ENCODE measurements at places on chromosomes 1 and 21. TPM values are rescaled to one million over a fixed set of nuclear protein-coding genes. Genes with fewer than 3 reads are reported as not detected.

Gene RIPPLY3
- polyA plus RNA-seq: 0.24 TPM

Gene PLA2G2E
- not detected for polyA plus RNA-seq

Gene RXFP4
- not detected for polyA plus RNA-seq

Gene TNNT2
- not detected for polyA plus RNA-seq

Gene RWDD3
- 41.1 TPM for polyA plus RNA-seq

Gene PPM1J
- 1.7 TPM for polyA plus RNA-seq

Gene KIF26B
- 7.2 TPM for polyA plus RNA-seq

Gene ANGPTL7
- 0.12 TPM for polyA plus RNA-seq

Gene DNM3
- 37.1 TPM for polyA plus RNA-seq

Gene OR10Z1
- not detected for polyA plus RNA-seq

Gene ADCY10
- polyA plus RNA-seq: 0.22 TPM

Gene KRTAP7-1
- not detected for polyA plus RNA-seq

Gene MNDA
- not detected for polyA plus RNA-seq

Gene CCNL2
- polyA plus RNA-seq: 696 TPM

Gene PRDM16
- 0.16 TPM for polyA plus RNA-seq

Gene THRAP3
- 55.8 TPM for polyA plus RNA-seq

Gene LGR6
- not detected for polyA plus RNA-seq

Gene ATP1A4
- not detected for polyA plus RNA-seq

Gene PAX7
- polyA plus RNA-seq: not detected

Gene LMX1A
- 0.52 TPM for polyA plus RNA-seq

Gene CELA2B
- not detected for polyA plus RNA-seq

Gene DMRTA2
- 0.22 TPM for polyA plus RNA-seq

Gene KIF21B
- polyA plus RNA-seq: 53.7 TPM

Gene KCNJ10
- polyA plus RNA-seq: not detected

Gene NOL9
- 25.4 TPM for polyA plus RNA-seq

Gene CNR2
- not detected for polyA plus RNA-seq

Gene TTC39A
- polyA plus RNA-seq: 1.2 TPM

Gene OLFML3
- polyA plus RNA-seq: not detected

Gene C1orf116
- not detected for polyA plus RNA-seq

Gene RIIAD1
- 23.5 TPM for polyA plus RNA-seq

Gene GPR52
- polyA plus RNA-seq: not detected

Gene QSOX1
- polyA plus RNA-seq: 49.8 TPM

Gene OR2T27
- polyA plus RNA-seq: not detected

Gene TNFAIP8L2
- polyA plus RNA-seq: not detected

Gene ETNK2
- polyA plus RNA-seq: 26.3 TPM

Gene EGLN1
- 33.2 TPM for polyA plus RNA-seq

Gene PLEKHA6
- polyA plus RNA-seq: 25.5 TPM

Gene OPTC
- polyA plus RNA-seq: not detected

Gene MYOC
- polyA plus RNA-seq: not detected

Gene CD1B
- not detected for polyA plus RNA-seq

Gene NUP210L
- polyA plus RNA-seq: 0.09 TPM

Gene OLIG2
- polyA plus RNA-seq: 0.84 TPM

Gene CLCA4
- not detected for polyA plus RNA-seq

Gene MCOLN3
- polyA plus RNA-seq: 0.20 TPM

Gene NBPF4
- not detected for polyA plus RNA-seq

Gene DMBX1
- polyA plus RNA-seq: not detected

Gene CATSPERE
- 5.6 TPM for polyA plus RNA-seq

Gene LAPTM5
- polyA plus RNA-seq: not detected

All from neural cell (in vitro differentiated cells).